DMS153 (cell line): ENCODE measurements at places on chromosomes 4 and X.

- no peak for DNase-seq
These were observed 353 bp downstream of the NSD2 start for GRCh38 chr4:1871471-1872021.

- DNase-seq: no peak
These were observed 55.7 kb upstream of the TXK start for GRCh38 chr4:48189731-48190130.

DNA sequence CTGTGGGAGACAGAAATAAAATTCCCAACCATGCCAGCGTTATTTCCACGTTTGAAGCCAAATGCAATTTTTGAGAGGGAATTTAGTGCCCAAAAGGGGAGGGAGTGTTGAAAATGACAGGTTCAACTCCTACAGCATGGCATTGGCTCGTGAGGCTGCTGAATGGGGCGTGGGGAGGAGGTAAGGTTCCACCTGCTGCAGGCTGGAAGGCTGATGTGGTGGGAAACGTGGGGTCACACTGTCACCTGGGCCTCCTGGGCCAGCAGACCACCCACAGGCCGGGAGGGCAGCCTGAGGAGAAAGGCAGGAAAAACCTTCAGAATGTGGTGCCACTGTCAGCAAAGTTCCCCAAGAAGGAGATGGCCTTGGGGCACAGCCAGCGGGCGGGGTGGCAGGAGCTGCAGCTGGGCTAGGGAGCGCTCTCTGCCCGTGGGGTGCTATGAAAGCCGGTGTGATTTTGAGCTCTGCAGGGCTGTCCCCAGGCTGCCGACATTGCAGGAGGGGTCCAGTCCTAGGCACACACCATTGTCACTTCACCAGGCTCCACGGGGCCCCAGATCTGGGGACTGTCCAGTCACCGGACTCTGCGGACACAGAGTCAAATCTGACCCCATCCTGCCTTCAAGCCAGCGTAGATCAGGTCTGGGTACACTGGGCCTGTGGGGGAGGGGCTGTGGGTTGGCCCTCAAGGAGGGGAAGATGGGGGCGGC is 19.6 kb downstream of the MSANTD1 start:
- no peak for DNase-seq

GRCh38 chrX:154655786-154656185 is 2.4 kb upstream of the CTAG2 start:
- DNase-seq: no peak

DNA sequence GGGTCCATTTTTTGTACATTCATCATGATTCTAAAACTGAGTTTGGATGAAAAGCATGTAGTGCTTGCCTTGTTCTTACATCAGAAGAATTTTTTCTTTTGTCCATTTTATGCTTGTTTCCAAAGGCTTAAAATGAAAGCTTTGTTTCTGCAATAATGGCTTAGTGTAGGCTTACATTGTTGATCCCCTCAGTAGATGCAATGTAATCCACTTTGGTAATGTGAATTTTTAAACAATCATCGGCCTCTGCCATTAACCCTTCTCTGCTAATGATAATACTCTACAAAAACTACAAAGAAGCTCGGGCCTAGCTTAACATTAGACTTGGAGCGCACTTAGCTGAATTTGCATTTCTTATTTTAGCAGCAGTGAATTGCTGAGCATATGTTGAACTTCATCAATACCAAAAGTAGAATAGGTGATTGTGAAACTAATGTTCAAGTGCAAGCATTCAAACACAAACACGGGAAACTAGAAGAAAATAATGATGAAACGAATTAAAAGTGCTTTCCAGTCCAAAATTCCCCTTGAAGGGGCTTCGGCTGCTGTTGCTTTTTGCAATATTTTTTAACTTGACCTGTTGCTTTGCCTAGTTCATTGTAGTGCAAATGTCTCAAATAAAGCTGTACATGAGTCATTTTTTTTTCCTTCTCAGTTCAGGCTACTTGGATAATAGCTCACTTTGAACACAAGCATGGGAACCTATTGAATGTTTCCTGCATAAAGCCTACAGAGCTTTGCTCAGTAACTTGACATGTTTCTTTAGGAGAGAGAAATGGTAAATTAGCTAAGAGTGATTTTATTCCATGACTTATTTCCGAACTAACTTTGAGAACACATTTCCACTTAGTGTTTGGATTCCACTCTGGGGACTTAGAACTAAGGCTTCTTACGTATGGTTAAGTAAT is 66.5 kb downstream of the SLIT2 start:
- DNase-seq: no peak

GRCh38 chr4:122212880-122213279 is 60.7 kb downstream of the BLTP1 start:
- no peak for DNase-seq

GRCh38 chr4:79050541-79050880 is 111.3 kb upstream of the PAQR3 start:
- DNase-seq: peak; percentile 82

- DNase-seq: no peak
These were observed 1.1 kb downstream of the IRAK1 start for GRCh38 chrX:154018518-154019060.

- DNase-seq: no peak
These were observed 38.5 kb upstream of the UGT2B7 start for GRCh38 chr4:69057620-69058409.

DNA sequence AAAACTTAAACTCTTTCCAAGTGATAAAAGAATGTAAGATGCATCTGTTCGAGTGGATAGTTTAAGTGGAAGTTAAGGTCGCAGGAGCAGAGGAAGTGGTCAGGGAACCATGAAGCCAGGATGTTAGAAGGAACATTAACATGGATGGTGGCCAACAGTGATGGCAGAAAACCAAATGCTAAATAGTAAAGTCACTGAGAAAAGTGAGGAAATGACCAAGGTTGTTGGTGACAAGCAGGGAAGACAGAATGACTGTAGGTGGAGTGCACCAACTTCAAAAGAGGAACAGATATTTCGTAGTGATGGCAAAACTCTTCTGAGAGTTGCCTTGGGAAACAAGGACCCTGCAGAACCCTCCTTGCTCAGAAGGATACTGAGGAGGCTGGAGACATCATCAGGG is 226.2 kb downstream of the PALLD start:
- DNase-seq: no peak

GRCh38 chr4:119040694-119041185 is 94.9 kb upstream of the MYOZ2 start:
- no peak for DNase-seq

DNA sequence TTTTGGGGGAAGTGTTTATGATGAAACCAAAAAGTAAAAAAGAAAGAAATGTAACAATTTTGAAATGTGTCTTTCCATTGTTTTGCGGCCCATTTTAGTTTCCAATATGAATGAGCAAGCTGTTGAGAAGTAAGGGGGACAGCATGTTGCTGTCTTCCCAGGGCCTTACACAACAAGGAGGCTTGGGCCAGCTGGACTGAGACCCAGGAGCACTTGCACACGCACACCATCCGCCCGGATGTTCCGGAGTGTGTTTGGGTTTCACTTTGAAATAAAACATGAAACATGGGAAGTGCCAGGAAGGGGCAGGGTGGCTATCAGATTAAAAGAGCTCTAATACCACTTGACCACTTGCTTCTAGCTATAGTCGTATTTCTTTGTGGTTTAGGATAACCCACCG is 144.4 kb downstream of the NHS start:
- DNase-seq: no peak

GRCh38 chrX:14590216-14590615 is 60.9 kb downstream of the GLRA2 start:
- DNase-seq: no peak

- no peak for DNase-seq
These were observed 69.8 kb downstream of the GPAT3 start for GRCh38 chr4:83605744-83606172.

DNA sequence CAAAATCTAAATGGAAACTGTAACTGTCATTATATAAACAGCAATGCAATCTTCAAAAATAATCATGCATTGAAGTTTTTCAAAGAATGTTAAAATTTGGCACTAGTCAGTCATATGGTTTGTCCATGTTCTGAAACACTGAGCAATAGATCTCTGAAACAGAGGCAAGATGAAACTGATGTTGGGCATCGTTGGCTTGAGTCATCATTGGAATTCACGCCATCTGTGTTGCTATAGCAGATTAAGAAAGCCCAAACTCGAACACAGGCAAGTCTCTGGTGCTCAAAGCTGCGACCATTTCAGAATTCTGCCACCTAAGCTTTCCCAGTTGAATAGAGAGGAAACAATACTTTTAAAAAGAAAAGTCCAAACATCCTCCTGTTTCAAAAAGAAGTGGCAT is 114.1 kb upstream of the PPARGC1A start:
- DNase-seq: no peak
